Uterus (tissue), 4 donors: ENCODE measurements at places on chromosomes 6 and 20. TPM values are rescaled to one million over a fixed set of nuclear protein-coding genes. Genes with fewer than 3 reads are reported as not detected.
A peak's percentile ranks its signal among the peaks of the same experiment; 100 is the strongest.

FERMT1 gene
- 7.6 TPM for total RNA-seq

TAPBP gene
- total RNA-seq: 41.0 TPM

UBE2C gene
- total RNA-seq: not detected

HDGFL1 gene
- total RNA-seq: not detected

LKAAEAR1 gene
- total RNA-seq: not detected

- no peak overlapping the region for H3K4me3 ChIP-seq
- no peak overlapping the region for H3K27ac ChIP-seq
- H3K36me3 ChIP-seq: no peaks in the 10 kb centered on the region
- no peaks in the 10 kb centered on the region for H3K27me3 ChIP-seq
- H3K4me1 ChIP-seq: no peaks in the 10 kb centered on the region
These were observed 11.5 kb downstream of the RNF146 start for GRCh38 chr6:127277878-127278843.

- H3K4me1 ChIP-seq: no peaks in the 10 kb centered on the region
- no peaks in the 10 kb centered on the region for H3K36me3 ChIP-seq
- H3K27me3 ChIP-seq: no peaks in the 10 kb centered on the region
These were observed 126.8 kb downstream of the FOXC1 start for GRCh38 chr6:1736346-1737105.

DNA sequence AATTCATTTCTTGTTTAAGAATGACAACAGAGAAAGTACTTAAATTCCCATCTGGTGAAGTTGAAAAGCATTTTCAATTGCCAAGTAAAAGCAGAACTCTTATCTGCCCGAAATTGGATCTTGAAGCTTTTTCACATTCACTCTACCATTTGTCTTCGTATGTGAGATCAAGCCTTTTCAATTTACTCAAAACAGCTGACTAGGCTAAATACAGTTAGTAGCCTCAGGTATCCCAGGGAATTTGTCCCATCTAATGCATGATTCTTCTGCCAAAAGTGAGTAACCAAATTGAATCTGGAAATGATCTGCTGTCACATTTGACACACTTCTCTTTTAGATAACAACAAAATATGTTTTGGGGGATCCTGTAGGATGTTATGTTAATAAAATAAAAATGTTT lies 596.8 kb upstream of the HS3ST5 start:
- H3K36me3 ChIP-seq: no peaks in the 10 kb centered on the region
- no peaks in the 10 kb centered on the region for H3K27me3 ChIP-seq
- H3K4me1 ChIP-seq: no peaks in the 10 kb centered on the region
- no peak for DNase-seq
- no peak overlapping the region for H3K4me3 ChIP-seq

DNA sequence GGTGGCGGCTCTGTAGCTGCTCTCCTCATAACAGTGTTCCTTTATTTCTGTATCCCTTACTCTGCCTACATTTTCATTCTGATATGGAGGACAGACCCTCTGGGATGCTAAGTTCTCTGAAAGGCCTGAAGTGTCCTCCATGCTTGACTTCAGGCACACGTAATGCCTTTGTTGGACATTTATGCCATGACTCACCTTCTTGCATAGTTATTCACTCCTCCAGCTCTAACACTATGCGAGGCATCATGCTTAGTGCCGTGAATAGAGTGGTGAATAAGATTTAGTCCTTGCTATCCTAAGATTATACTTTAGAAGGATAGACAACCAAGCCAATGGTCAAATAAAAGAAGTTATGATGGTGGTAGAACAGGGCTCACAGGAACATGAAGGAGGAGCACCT lies 760.9 kb upstream of the FLRT3 start:
- no peak for DNase-seq
- H3K27ac ChIP-seq: no peak overlapping the region

DNA sequence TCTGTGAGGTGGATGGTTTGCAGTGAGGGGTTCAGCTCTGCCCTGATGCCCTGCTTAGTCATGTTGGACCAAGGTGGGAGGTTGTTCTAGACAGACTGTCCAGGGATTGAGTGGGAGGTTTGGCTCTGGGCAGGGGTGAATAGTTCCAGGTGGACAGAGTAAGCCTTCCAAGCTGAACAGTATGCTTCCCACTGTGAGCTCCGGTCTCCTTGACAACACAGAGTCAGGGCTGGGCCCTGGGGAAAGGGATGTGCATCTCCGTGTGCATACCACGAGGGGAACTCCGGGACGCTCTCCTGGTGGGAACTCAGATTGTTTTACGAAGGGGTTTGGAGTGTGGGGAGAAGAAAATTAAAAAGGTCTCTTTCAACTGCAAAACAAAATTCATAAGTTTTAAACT lies 174.7 kb downstream of the DHX35 start:
- H3K4me3 ChIP-seq: no peak overlapping the region
- H3K36me3 ChIP-seq: no peaks in the 10 kb centered on the region
- no peaks in the 10 kb centered on the region for H3K4me1 ChIP-seq
- no peaks in the 10 kb centered on the region for H3K27me3 ChIP-seq

GRCh38 chr6:123333000-123333756 lies 303.6 kb downstream of the TRDN start:
- H3K4me1 ChIP-seq: no peaks in the 10 kb centered on the region
- no peak overlapping the region for H3K27ac ChIP-seq
- no peak overlapping the region for H3K4me3 ChIP-seq
- H3K36me3 ChIP-seq: no peaks in the 10 kb centered on the region

- H3K27me3 ChIP-seq: no peaks in the 10 kb centered on the region
- no peak for DNase-seq
- no peaks in the 10 kb centered on the region for H3K36me3 ChIP-seq
These were observed 528.9 kb downstream of the EPM2A start for GRCh38 chr6:145206247-145206907.

GRCh38 chr20:43949741-43950618 lies 35.3 kb downstream of the TOX2 start:
- no peaks in the 10 kb centered on the region for H3K4me1 ChIP-seq
- H3K27ac ChIP-seq: no peak overlapping the region
- H3K36me3 ChIP-seq: no peaks in the 10 kb centered on the region
- DNase-seq: no peak

DNA sequence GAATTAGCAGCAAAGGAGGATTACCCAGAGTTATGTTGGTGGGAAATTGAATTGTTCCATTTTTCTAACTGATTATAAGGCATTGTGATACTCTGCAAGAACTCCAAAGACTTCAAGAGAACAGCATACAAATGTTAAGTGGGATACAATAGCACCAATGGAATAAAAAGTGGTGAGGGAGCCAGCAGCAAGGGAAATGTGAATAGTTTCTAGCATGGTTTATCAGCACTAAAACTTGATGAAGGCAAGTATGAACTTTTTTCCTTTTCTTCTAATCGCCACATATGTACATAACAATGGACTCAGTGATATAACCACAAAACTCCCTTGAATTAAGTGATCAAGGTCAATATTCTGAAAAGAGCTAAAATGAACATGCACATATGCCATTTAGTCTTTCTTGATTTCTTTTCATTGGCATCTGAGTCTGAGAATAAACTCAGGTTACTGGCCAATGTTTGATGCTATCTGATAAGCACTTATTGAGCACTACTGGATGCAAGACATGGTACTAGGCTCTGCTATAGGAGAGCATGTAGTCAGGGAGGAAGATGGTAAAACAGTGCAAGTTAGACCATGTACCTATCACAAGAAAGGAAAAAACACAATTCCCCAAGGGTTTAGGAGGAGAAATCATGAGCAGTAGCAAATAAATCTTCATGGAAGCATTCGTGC lies 36.6 kb upstream of the NOX3 start:
- H3K4me3 ChIP-seq: no peak overlapping the region
- H3K36me3 ChIP-seq: no peaks in the 10 kb centered on the region
- no peak for DNase-seq
- H3K4me1 ChIP-seq: no peaks in the 10 kb centered on the region
- no peak overlapping the region for H3K27ac ChIP-seq

DNA sequence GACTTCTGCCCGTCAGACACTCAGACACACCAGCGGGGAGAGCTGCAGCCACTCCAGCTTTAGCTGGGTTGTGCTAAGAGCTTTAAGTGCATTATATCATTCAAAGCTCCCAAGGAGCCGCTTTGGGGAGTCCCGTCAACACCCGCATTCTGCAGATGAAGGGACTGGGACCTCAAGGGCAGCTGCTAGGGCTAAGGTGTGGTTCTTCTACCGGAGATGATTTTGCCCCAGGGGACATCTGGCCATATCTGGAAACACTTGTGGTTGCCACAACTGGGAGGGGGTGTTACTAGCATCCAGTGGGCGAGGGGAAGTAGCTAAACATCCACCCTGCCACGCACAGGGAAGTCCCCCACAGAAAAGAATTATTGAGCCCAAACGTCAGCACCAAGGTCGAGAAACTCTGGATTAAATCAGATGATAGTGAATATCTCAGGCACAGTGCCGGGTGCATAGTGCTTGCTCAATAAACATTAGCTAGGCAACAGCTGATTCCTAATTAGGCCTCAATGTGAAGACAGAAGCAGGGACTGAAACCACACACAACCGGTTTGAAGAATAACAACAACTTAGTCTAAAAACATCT lies 29.6 kb downstream of the PMEPA1 start:
- no peaks in the 10 kb centered on the region for H3K27me3 ChIP-seq
- H3K4me3 ChIP-seq: no peak overlapping the region
- no peaks in the 10 kb centered on the region for H3K36me3 ChIP-seq
- no peak for DNase-seq
- H3K4me1 ChIP-seq: no peaks in the 10 kb centered on the region

- H3K27me3 ChIP-seq: no peaks in the 10 kb centered on the region
- DNase-seq: no peak
- H3K36me3 ChIP-seq: no peaks in the 10 kb centered on the region
These were observed 79.6 kb downstream of the RCAN2 start for GRCh38 chr6:46411456-46412197.

DNA sequence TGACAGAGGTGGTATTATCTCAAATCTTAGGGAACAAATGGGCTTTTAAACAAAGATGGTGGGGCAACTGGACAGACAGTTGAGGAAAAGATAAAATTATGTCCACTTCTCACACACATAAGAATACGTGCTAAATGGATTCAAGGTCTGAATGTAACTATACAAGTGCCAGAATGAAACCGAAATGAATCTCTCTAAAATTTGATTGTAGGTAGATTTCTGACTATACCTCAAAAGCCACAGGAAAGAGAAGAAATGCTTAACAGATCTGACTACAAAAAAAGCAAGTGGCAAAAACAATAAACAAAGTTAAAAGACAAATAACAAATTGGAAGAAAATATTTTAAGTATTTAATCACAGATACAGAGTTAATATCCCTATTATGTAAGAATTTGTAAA lies 182.7 kb upstream of the OLIG3 start:
- no peaks in the 10 kb centered on the region for H3K27me3 ChIP-seq
- no peak for DNase-seq
- no peak overlapping the region for H3K27ac ChIP-seq
- no peaks in the 10 kb centered on the region for H3K4me1 ChIP-seq
- H3K4me3 ChIP-seq: no peak overlapping the region

- H3K4me1 ChIP-seq: no peaks in the 10 kb centered on the region
- no peaks in the 10 kb centered on the region for H3K27me3 ChIP-seq
- no peaks in the 10 kb centered on the region for H3K36me3 ChIP-seq
- H3K4me3 ChIP-seq: peak overlapping the region; percentile 24
These were observed 11.5 kb downstream of the PRDM1 start for GRCh38 chr6:106097411-106098231.

- no peak overlapping the region for H3K4me3 ChIP-seq
- H3K4me1 ChIP-seq: no peaks in the 10 kb centered on the region
- H3K27me3 ChIP-seq: no peaks in the 10 kb centered on the region
These were observed 14.2 kb downstream of the PLN start for GRCh38 chr6:118562248-118562647.

- H3K4me1 ChIP-seq: no peaks in the 10 kb centered on the region
- H3K27me3 ChIP-seq: no peaks in the 10 kb centered on the region
- no peaks in the 10 kb centered on the region for H3K36me3 ChIP-seq
These were observed 227.4 kb downstream of the DLL1 start for GRCh38 chr6:170063431-170063830.

DNA sequence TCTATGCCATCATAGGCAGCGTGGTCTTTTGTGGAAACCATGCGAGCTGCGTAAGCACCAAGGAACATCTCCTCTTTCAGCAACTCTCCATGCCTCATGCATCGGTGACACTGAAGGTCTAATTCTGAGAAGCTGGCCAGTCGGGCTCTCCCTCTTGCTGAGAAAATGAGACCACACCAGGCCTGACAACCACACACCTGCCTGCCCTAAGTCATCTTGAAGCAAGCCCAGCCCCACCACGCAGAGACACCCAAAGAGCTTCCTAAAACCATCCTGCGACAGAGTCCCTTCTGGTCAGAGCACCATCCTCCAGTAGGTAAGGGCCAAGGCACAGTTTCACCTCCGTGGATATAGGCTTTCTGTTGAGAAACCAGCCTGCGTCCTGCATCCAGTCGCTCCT lies 26.6 kb downstream of the PREX1 start:
- no peak overlapping the region for H3K4me3 ChIP-seq
- no peak overlapping the region for H3K27ac ChIP-seq
- no peaks in the 10 kb centered on the region for H3K27me3 ChIP-seq
- no peaks in the 10 kb centered on the region for H3K36me3 ChIP-seq
- no peak for DNase-seq

- H3K27me3 ChIP-seq: no peaks in the 10 kb centered on the region
- no peak overlapping the region for H3K27ac ChIP-seq
- H3K36me3 ChIP-seq: no peaks in the 10 kb centered on the region
- no peak overlapping the region for H3K4me3 ChIP-seq
- H3K4me1 ChIP-seq: no peaks in the 10 kb centered on the region
These were observed 20.9 kb upstream of the EPM2A start for GRCh38 chr6:145756170-145756662.

- H3K36me3 ChIP-seq: no peaks in the 10 kb centered on the region
- DNase-seq: no peak
- H3K27ac ChIP-seq: no peak overlapping the region
- no peak overlapping the region for H3K4me3 ChIP-seq
- H3K27me3 ChIP-seq: no peaks in the 10 kb centered on the region
- no peaks in the 10 kb centered on the region for H3K4me1 ChIP-seq
These were observed 379.2 kb upstream of the SLC35B3 start for GRCh38 chr6:8814440-8815000.

DNA sequence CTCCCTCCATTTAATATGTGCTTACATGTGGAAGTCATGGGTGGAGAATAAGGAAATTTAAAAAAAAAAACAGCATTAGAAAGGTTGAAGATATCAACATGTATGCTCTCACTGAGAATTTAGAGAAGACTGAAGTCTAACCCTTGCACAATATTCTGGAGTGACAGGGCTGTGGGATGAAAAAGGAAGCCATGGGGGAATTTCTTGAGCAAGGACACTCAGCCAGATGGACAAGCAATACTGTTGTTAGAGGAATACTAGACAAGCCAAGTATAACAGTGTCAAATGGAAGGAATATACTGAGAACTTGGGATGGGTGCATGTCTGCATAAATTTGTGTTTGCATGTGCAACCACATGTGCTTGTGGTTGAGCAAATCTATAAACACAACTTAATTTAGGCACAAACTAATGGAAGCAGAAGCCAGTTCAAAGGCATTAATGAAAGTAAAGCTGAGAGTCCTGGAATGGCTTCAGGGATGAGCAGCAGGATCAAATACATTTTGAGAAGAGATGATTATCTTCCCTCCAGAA lies 119.7 kb downstream of the ADGRB3 start:
- no peak overlapping the region for H3K27ac ChIP-seq
- H3K4me3 ChIP-seq: no peak overlapping the region
- no peaks in the 10 kb centered on the region for H3K36me3 ChIP-seq
- no peaks in the 10 kb centered on the region for H3K4me1 ChIP-seq
- H3K27me3 ChIP-seq: no peaks in the 10 kb centered on the region
